HL-60 (cell line): ENCODE measurements at places on chromosomes 7 and 10.

- no peak for DNase-seq
These were observed 436.2 kb downstream of the KCNMA1 start for GRCh38 chr10:77201135-77202106.

GRCh38 chr7:25216837-25217236 is 11.4 kb downstream of the NPVF start:
- peak; percentile 13 for DNase-seq

DNA sequence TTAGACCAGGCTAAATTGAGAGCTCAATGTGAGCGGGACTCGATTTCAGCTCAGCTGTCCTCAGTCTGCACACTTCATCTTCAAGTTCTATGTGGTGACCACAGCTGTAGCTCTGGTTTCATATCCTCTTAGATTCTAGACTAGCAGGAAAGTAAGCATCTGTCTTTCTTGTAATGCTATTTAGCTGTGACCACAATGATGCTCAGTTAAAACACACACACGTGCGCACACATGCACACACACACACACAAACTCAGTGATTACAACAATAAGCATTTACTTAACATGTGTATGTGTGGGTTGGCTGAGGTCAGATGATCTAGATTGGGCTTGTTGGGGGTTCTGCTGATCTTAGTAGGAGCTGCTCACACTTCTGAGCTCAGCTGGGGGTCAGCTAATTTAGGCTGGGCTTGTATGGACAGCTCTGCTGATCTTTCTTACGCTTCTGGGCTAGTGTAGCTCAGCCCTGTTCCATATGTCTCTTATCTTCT is 82.5 kb downstream of the ZNF365 start:
- DNase-seq = no peak

GRCh38 chr7:144384071-144384470 is 19.4 kb downstream of the NOBOX start:
- DNase-seq = no peak
